ENCODE measurements at places on chromosomes 2 and 18.

DNA sequence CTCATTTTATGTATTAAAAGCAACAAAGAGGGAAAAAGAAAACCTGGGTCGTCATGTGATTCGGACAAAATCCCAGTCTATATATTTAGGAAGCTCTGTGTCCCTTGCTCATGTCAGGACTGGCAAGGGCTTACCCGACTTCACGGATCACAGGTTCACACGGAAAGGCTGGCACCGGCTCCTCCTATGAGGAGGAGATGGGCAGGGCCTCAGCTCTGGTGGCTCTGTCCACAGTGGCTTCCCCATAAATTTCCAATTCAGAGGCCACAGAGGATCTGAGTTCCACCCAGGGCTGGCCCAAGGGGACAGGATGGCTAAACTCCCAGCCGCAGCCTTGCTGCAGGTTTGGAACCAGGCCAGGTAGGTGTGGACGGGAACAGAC lies 186.8 kb downstream of the BCL2 start:
- DNase-seq, result no peak

DNA sequence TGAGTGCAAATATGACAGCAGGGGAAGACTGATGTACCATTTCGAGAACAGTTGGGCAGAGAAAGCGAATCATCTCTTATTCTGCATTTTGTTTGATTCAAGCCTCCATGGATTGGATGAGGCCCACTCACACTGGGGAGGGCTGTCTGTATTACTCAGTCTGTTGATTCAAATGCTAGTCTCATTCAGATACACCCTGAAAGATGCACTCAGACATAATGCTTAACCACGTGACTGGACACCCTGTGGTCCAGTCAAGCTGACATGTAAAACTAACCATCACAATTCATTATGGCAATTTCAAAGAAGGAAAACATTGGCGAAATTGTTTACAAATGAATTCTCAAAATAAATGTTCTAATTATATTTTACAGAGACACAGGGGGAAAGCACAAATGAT lies 1210.2 kb downstream of the DPP10 start:
- no peak for DNase-seq

GRCh38 chr2:9462313-9462712 lies 12.0 kb upstream of the IAH1 start:
- no peak for DNase-seq

- no peak for DNase-seq
These were observed 731.1 kb upstream of the SLC8A1 start for GRCh38 chr2:41182961-41183360.

DNA sequence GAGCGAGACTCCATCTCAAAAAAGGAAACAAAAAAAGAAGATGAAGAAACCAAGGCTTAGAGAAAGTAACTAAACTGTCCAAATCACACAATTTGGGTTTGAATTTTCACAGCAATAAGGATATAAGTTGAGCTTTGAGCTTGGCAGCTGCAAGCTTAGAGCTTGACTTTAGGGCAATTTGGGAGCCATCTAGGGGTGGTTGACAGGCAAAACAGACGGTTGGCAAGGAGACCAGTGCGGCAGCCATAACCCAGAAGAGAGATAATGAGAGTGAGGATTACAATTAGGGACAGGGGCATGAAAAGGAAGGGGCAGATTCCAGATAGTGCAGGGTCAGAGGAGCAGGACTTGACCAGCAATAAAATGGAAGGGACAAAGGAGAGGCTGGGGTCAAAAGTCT lies 382.2 kb upstream of the HNRNPA3 start:
- DNase-seq, result no peak

DNA sequence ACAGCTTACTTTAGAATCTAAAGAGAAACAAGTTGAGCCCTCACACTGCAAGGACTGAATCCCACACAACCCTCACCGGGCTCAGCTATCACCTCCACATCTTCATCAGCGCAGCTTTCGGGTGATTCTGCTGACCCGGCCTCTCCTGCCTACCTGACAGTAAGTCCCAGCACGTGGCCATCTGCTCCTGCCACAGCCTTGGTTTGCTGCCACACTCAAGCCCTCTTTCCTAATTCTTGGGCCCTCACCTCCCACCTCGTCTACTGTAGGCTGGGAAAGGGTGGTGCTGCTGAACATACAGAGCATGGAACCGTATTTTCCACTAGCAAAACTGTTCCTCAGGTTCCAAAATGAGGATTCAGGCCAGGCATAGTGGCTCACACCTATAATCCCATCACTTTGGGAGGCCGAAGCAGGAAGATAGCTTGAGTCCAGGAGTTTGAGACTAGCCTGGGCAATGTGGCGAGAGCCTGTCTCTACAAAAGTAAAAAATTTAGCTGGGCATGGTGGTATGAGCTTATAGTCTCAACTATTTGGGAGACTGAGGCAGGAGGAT lies 55.3 kb upstream of the HAAO start:
- no peak for DNase-seq

GRCh38 chr2:192265751-192266150 lies 71.0 kb upstream of the TMEFF2 start:
- no peak for DNase-seq

DNA sequence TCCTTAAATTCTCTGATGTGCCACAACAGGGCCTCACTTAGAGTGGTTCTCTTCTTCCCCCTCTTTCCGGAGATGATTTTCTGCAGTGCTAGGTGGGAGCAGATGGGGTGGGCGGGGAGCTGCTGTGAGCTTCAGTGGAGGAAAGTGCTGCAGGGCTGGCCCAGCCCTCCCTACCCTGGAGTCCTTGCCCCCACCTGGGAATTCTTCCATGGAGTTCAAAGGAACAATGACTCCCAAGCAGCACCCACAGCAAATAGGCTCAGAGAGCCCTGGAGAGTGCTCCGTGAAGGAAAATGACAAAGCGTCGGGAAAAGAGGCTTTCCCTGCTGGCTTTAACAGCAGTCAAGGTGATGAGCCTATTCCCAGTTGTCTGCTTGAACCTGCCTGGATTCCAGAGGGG lies 28.8 kb downstream of the LOXHD1 start:
- DNase-seq, result no peak

- no peak for DNase-seq
These were observed 15.9 kb downstream of the RNF152 start for GRCh38 chr18:61876899-61877298.

- DNase-seq, result no peak
These were observed 12.7 kb downstream of the HNRNPLL start for GRCh38 chr2:38590053-38590452.

DNA sequence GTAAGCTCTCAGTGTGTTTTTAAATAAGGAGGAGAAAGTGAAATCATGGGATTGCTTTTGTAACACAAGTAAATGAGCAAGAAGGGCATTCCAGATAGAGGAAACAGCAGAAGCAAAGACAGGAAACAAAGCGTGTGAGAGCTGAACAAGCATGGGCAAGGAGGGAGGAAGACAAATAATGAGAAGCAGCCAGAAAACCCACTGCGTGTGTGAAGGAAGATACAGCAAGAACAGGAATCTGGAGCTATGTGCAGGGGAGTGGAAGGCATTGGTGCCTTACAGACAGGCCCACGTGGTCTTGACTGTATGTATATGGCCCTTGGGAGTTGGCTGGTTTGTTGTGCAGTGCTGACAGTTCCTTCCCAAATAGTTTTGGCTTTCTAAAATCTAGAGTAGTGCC lies 88.6 kb downstream of the AAK1 start:
- no peak for DNase-seq

DNA sequence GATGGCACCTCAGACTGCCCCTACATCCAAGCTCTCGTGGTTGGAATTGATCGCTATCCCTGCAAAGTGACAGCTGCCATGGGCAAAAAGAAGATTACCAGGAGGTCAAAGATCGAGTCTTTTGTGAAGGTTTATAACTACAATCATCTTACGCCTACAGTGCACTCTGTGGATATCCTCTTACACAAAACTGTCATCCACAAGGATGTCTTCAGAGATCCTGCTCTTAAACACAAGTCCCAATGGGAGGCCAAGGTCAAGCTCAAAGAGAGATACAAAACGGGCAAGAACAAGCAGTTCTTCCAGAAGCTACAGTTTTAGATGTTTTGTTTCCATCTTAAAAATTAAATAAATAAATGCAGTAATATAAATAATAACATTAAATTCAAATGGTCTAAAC lies 45.4 kb downstream of the INO80D start:
- no peak for DNase-seq

- no peak for DNase-seq
These were observed 23.2 kb downstream of the PIAS2 start for GRCh38 chr18:46894124-46894523.

GRCh38 chr2:201904538-201905420 lies 98.4 kb downstream of the CDK15 start:
- DNase-seq, result no peak

GRCh38 chr2:119929537-119929936 lies 83.3 kb upstream of the EPB41L5 start:
- DNase-seq, result peak; percentile 5

- DNase-seq, result no peak
These were observed 43.1 kb upstream of the EML4 start for GRCh38 chr2:42125841-42126594.

GRCh38 chr18:78984941-78985784 lies 5.5 kb downstream of the SALL3 start:
- DNase-seq, result no peak

Measured in activated CD4-positive, alpha-beta T cell treated with anti-CD3 and anti-CD28 coated beads, Interleukin-2, amount 50 U/mL, for 1 hour (primary cell).